ENCODE measurements at places on chromosomes 5 and 9. TPM values are rescaled to one million over a fixed set of nuclear protein-coding genes. Genes with fewer than 3 reads are reported as not detected.
A peak's percentile ranks its signal among the peaks of the same experiment; 100 is the strongest.

Gene RALGPS1
- 17.8 TPM for total RNA-seq

Gene ARRDC1
- total RNA-seq = 94.8 TPM

Gene HSPA9
- total RNA-seq = 194 TPM

Gene MCC
- total RNA-seq = 38.6 TPM

DNA sequence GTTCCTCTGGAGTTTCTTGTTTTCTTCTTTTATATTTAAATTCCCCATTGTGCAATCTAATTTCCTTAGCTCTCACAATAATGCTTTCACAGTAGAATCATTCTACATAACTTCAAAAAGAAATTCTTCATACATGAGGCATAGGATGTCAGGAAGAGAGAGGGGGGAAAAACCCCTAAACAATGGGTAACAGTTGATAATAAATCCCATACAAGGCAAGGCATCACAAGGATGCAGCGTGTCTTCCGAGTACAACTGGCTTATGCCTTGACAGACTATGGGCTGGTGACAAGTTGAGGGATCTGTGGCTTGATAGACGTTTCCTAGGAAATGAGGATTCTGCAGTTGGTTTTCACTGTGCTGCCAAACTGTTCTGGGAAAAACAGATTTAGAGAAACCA, 247.4 kb downstream of the ARL15 start:
- DNase-seq = no peak

- DNase-seq = no peak
Measured at GRCh38 chr5:123951582-123951977, 439.6 kb downstream of the CSNK1G3 start.

DNA sequence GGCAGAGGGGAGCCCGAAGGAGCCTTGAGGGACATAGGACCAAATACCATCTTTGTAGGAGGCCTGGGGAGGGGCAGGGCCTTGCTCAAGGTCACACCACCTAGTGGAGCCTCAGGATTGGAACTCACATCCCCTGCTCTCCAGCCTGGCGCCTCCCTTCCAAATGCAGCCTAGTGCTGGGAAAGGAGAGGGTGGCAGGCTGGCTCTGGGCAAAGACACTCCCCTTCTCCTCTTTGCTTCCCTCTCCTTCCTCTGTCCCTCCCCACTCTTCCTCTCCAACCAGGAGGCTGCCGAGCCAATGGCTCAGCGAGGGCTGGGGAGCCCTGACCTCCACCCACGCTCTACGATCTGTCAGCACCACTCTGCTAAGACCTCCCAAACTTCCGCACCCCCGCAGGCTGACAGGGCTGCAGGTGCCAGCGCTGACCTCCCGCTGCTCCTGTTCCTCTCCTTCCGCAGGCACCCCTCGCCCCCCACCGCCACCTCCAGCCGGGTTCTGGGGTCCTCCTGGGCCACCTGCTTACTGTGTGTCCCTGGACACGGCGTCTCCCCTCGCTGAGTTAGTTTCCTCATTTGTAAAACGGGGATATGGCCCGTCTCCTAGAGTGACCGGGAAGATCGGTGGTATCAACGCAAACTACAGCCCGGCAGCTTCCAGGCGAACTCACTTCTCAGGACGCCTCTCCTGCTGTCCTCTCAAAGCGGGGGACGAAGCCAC, 52.9 kb downstream of the C9orf50 start:
- peak; percentile 42 for DNase-seq

GRCh38 chr9:14400658-14400995, 86.7 kb upstream of the NFIB start:
- DNase-seq = peak; percentile 95
